ENCODE measurements at places on chromosomes 2 and 18. TPM values are rescaled to one million over a fixed set of nuclear protein-coding genes. Genes with fewer than 3 reads are reported as not detected.

DNA sequence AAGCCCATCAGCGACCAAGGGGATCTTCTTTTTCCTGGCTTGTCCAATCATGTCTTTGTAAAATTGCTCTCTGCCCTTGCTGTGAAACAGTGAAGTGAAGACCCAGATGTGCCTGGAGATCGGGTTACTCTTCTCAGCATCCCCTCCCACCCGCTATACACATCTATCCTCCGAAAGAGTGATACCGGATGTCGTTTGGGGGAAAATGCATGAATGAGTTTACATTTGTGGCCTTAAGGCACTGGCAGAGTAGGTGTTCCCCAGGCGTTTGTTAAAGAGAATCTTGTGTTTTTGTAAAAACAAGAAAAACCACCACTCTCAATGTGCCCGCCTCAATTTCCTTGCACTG is 528.3 kb downstream of the CMPK2 start:
- H3K27ac ChIP-seq, result no peak overlapping the region
- DNase-seq, result no peak
- H3K36me3 ChIP-seq, result no peaks in the 10 kb centered on the region
- no peak overlapping the region for H3K4me3 ChIP-seq
- H3K4me1 ChIP-seq, result no peaks in the 10 kb centered on the region

DNA sequence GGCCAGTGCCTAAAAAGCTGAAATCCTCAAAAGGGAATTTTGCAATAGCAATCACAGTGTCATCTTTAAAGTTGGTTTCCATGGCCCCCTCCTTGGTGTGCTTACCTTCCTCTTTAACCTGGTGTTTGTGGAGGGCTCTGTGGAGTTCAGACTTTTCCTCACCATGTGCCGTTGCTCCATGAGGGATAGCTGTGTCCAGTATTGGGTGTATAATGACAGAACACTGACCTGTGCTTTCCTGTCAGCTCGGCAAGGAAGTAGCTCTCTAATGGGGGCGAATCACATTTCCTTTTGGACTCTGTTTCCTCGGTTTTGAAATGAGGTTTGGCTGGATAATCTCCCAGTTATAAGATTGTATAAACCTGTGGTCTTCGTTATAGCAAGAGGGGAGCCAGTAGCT is 166.0 kb upstream of the DAPL1 start:
- peaks cover 22% of the 10 kb centered on the region for H3K36me3 ChIP-seq
- H3K27ac ChIP-seq, result no peak overlapping the region
- H3K27me3 ChIP-seq, result no peaks in the 10 kb centered on the region
- no peaks in the 10 kb centered on the region for H3K4me1 ChIP-seq

Gene ANKRD30B
- not detected for total RNA-seq

Gene CHRND
- total RNA-seq, result not detected

Gene AGFG1
- total RNA-seq, result 117 TPM
